ENCODE measurements at places on chromosomes 2 and 18.

- DNase-seq = no peak
These were observed 1.3 kb downstream of the SPTBN1 start for GRCh38 chr2:54457323-54458023.

GRCh38 chr2:106026271-106027190 is 167.6 kb downstream of the UXS1 start:
- DNase-seq = no peak

DNA sequence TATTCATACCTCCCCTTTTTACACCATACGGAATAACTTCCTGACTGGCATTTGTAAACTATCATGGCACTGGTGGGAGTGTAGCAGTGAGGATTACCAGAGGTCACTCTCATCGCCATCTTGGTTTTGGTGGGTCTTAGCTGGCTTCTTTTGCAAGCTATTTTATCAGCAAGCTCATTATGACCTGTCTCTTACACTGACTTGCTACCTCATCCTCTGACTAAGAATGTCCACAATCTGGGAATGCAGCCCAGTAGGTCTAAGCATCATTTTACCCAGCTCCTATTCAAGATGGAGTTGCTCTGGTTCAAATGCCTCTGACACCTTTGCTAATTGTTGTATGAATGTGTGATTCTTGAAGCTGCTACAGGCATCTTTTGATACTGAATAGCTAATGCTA is 950.8 kb upstream of the SLC39A10 start:
- no peak for DNase-seq

- DNase-seq = no peak
These were observed 124.3 kb upstream of the PELI1 start for GRCh38 chr2:64268330-64269048.

- DNase-seq = no peak
These were observed 167.2 kb downstream of the TCF4 start for GRCh38 chr18:55420665-55421307.

All from stimulated activated CD4-positive, alpha-beta T cell treated with anti-CD3 and anti-CD28 coated beads, Interleukin-1b, Interleukin-23, amount 100 ng/mL, for 24 hours (primary cell).